PC-3 (cell line): ENCODE measurements at places on chromosomes 1 and 21.

- no peak for DNase-seq
Measured at GRCh38 chr1:2602311-2602835, 15.8 kb downstream of the PRXL2B start.

- DNase-seq = no peak
Measured at GRCh38 chr21:15370462-15370975, 305.7 kb upstream of the NRIP1 start.

GRCh38 chr1:171221665-171222591 lies 26.4 kb upstream of the FMO1 start:
- DNase-seq = peak; percentile 31

DNA sequence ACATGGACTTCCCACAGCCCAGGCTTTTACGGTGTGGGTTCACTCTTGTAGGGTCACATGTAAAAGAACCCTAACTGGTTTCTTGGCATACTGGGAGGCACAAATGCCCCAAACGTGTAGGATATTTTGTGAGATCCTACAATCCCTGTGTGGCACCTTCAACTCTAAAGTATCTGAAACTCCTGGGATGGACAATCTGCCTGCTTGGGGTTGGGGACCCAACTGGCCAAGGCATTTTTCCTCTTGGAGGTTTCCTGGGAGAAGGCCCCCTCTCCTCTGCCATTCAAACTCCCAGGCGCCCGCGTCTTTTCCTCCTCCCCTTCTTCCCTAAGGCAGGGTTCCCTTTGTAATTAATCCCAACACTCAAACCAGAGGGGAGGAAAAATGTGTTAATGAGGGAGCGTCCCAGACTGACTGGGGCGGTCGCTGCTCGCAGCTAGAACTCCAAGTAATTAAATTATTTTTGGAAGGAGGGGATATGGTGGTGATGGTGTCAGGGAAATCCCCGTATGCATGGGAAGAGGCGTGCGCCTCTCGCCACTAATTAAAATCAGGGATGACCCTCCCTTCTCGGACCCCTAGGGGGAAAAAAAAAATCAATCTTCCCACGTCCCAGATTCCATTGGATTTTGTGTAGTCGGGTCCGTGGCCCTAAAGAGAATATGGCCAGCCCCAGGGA lies 681 bp upstream of the VANGL2 start:
- no peak for DNase-seq

GRCh38 chr1:227999056-227999930 lies 7.5 kb upstream of the WNT3A start:
- DNase-seq = peak; percentile 97

DNA sequence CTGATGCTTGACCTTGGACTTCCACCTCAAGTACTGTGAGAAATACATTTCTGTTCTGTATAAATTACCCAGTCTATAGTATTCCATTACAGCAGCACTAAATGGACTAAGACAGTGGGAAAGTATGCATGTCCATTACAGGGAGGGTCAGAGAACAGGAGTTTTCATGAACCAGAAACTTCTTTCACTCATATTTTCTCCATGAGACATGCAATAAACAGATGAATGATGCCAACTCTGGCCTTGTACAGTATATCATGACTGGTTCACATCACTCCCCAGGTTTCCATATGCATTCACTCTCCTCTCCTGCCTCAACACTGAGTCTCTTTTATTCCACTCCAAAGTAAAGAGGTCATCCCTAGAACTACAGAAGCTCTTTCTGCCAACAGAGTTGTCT lies 4.5 kb upstream of the IFI16 start:
- DNase-seq = no peak

- no peak for DNase-seq
Measured at GRCh38 chr1:226973371-226973897, 33.3 kb downstream of the COQ8A start.

DNA sequence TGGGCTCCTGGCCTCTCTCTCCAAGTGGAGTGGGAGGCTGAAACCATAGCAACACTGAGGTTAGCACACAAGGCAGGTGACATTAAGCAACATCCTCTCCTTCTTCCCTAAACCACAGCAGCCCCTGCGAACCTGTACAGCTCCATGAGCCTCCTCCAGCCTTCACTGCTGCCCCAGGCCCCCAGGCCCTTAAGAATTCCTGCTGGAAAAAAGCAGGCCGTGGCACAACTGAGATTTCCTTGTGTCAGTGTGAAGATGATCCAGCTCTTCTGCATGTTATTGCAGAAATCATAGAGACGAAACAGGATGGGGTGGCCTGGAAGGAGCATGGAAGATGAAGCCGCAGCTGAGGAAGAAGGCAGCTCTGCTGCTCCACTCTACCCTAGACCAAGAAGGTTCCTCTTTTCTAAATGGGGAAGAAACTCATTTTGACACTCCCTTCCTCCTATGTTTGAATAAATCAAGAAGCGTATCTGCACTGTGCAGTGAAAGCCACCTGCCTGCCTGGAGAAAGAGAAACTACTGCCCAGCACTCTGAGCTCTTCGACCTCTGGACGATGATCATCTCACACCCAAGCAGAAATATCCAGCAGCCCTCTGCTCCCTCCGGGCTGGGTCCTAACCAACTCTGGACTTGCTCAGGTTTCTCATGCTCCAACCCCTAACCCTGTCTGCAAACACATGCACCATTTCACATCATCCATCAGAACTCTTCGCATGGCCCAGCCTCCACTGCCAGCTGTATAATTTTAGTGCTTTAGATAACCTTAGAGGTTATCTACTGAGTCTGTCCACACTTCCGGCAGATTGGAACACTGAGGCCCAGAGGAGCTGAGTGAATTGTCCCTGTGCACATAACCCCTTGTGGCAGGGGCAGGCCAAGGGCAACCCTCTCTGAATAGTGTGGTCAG lies 20.7 kb downstream of the SH3BP5L start:
- no peak for DNase-seq

DNA sequence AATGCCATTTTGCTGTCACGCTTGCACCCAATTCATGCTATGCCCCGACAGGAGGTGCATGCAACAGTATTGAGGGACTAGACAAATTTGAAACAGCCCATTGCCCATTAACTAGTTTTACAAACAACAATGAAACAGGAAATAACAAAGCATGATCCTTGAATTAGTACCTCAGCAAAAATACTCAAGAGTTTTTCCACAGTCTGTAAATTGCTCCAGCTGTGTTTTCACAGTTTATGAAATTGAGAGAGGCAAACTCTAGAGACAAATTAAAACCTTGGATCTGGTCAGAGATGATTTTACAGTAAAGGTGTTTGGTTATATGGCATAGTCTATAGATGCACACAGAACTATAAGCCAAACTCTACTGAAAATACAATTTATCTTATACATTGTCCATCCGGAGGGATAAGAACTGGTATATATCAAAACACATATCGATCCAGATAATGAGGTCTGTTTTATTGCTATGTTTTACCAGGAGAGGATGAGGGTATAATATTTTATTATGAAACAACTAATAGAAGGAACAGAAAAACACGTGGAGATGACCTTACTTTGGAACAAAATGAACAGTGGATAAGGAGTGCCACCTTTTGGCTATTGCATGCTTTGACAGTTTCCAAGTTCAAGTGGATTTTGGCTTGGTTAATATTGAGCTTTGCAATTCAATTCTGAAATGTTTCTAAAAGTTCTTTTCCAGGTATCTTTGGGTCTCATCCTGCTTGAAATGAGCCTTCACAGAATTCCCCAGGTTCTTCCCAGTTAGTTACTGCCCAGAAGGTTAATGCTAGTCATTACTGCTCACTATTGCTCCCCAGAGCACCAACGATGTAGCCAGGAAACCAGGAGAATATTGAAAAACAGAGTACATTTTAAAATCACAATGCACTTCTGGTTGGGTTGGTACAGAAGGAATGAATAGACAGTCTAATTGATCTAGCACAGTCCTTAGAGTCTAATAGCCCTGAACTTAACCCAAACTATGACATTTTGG lies 45.7 kb downstream of the ZC3H11B start:
- DNase-seq = peak; percentile 87

GRCh38 chr1:95948023-95948422 lies 714.0 kb downstream of the RWDD3 start:
- no peak for DNase-seq

- DNase-seq = no peak
Measured at GRCh38 chr21:40254540-40255465, 387.6 kb downstream of the PCP4 start.

- DNase-seq = no peak
Measured at GRCh38 chr1:18637511-18637960, 6.9 kb downstream of the PAX7 start.

- DNase-seq = no peak
Measured at GRCh38 chr1:115467196-115467595, 129.1 kb upstream of the NGF start.

DNA sequence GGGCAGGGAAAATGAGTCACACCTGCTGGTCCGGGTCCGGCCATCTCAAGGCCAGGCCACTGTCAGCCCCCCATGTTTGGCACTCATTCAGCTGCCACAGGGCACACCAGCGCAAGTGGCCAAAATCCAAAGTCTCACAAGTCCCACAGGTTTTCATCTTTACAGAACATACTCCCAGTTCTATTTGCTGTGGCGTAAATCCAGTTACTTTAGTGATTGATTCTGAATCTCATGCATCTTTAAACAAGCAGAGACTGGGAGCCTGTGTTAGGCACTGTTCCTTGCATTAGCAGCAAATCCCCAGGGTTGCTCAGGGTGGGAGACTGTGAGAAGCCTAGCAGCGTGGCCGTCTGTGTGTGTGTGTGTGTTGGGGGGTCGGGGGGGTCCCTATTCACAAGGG lies 1.1 kb upstream of the SLC2A5 start:
- DNase-seq = no peak

GRCh38 chr1:151106894-151107293 lies 36.3 kb downstream of the GABPB2 start:
- DNase-seq = peak; percentile 29

GRCh38 chr1:10789047-10789791 lies 7.2 kb downstream of the CASZ1 start:
- DNase-seq = no peak
